T1000 (cell line): ENCODE measurements at places on chromosomes 3 and 15.

- no peak for DNase-seq
Observed at GRCh38 chr3:135792858-135793475, 172.6 kb upstream of the PPP2R3A start.

GRCh38 chr3:68743521-68743920 is 188.8 kb downstream of the TAFA4 start:
- no peak for DNase-seq

- no peak for DNase-seq
Observed at GRCh38 chr3:23835802-23836201, 30.0 kb downstream of the UBE2E1 start.

- DNase-seq = no peak
Observed at GRCh38 chr3:153614140-153614539, 452.1 kb downstream of the RAP2B start.

- DNase-seq = no peak
Observed at GRCh38 chr3:22951910-22952309, 251.2 kb upstream of the UBE2E2 start.

DNA sequence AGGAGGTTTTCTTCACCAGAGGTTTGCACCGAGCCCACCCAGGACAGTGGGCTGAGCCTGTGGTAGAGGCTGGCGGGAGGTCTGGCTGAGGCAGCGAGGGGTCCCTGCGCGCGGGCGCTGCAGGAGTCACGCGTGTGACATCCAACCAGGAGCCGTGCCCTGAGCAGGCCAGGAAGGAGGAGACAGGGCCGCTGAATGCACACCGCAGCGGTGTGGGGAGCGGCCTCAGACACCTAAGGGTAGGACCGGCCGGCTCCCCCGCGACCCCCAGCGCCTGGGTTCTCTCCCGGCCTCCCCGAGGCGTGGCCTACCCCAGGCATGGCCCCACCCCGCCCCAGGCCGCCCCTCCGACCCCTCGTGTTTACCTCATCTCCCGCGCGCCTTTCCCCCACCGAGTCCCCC is 412 bp downstream of the SLC41A3 start:
- no peak for DNase-seq

DNA sequence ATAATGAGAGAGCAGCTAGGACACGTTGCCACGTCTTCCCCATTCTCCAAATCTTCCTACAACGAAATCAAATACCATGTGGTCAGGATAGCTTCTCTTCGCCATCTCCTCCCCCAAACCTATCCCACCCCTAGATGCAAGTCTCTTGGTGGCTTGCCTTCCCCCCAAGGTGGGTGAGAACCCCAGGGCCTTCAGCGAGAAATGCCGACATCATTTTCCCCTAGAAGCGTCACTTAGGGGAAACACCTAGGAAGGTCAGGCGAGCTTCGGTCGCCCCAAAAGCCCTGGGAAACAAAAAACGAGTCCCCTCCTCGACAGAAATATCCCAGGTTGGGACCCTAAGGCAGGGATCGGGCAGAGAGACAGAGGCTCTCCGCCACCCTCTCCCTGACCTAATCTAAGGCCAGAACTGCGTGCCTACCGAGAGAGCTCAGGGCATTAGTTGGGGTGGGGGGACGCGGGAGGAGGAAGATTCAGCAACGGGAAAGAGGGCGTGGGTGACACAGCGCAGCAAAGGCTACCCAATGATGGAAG is 502 bp downstream of the DPH3 start:
- no peak for DNase-seq

DNA sequence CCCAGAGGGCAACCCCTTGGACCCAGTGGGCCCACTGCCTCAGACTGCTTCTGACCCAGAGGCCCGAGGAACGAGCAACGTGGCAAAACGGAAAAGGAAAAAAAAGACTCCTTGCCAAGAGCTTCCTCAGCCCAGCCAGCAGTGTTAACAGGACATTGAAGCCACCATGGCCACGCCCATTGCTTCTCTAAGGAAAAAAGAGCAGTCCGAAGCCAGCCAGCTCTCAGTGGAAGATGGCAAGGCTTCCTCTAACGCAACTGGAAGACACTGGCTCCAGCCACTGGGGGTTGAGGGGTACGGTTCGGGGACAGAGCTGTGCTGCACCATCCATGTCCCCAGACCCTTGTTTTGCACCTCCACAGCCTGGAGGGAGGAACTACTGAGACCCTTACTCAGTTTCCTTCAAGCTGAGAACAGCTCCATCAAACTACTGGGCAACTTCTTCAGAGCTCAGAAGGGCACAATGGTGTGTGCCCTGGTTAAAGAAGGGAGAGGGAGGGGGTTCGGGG is 10.7 kb downstream of the BMF start:
- DNase-seq = no peak

DNA sequence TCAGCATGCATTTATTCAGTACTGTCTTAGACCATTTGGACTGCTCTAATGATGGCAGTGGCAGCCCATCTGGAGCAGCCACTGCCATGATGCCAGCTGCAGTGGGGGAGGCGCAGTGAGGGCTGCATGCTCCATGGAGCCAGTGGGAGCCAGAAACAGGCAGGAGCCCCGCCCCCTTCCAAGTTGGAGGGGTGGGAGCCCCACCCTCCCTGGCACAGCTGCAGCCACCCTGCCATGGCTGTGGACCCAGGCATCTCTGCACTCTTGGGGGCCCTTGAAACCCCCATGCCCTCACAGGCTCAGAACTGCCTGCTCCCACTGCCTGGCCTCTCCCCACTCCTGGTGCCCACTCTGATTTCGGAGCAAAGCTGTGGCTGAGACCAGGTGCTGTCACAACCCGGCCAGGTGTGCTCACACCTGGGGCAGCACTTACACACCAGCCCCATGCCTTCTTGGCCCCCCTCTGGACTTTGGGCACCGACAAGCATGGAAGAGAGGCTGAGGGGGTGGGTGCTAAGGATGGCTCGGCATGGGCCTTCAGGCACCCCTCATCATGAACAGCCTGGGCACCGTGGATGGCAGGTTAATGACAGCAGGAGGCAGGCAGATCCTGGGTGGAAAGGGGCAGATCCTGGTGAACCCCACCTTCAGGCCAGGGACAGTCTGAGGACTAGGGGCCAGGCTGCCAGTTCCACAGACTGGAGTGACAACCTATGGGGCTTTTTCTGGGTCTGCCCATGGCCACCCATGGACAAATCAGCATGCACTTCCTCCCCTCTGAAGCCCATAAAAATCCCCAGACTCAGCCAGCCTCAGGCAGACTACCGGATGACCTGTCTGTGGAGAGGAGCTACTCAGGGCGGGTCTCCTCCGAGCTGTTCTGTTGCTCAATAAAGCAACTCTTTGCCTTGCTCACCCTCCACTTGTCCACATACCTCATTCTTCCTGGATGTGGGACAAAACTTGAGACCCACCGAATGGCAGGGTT is 18.3 kb downstream of the TBC1D21 start:
- no peak for DNase-seq
